ENCODE measurements at places on chromosomes 2 and 18. TPM values are rescaled to one million over a fixed set of nuclear protein-coding genes. Genes with fewer than 3 reads are reported as not detected.

DNA sequence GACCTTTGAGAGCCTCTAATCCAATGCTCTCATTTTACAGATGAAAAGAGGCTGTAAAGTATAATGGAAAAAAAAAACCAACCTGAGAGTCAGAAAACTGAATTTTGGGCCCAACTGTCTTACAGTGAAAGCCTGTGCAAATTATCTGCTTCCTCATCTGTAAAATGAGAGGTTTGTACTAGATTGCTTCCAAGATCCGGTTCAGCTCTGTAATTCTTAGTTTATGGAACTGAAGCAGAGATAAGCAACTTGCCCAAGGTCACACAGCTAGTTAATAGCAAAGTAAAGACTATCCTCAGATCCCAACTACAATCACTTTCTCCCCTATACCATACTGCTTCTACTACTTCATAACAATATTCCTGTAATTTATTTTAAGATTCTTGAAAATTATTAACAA, 6.3 kb downstream of the TLK1 start:
- peaks cover 4% of the 10 kb centered on the region for H3K4me1 ChIP-seq
- no peaks in the 10 kb centered on the region for H3K36me3 ChIP-seq
- no peak overlapping the region for H3K4me3 ChIP-seq
- no peaks in the 10 kb centered on the region for H3K27me3 ChIP-seq
- H3K27ac ChIP-seq: no peak overlapping the region

DNA sequence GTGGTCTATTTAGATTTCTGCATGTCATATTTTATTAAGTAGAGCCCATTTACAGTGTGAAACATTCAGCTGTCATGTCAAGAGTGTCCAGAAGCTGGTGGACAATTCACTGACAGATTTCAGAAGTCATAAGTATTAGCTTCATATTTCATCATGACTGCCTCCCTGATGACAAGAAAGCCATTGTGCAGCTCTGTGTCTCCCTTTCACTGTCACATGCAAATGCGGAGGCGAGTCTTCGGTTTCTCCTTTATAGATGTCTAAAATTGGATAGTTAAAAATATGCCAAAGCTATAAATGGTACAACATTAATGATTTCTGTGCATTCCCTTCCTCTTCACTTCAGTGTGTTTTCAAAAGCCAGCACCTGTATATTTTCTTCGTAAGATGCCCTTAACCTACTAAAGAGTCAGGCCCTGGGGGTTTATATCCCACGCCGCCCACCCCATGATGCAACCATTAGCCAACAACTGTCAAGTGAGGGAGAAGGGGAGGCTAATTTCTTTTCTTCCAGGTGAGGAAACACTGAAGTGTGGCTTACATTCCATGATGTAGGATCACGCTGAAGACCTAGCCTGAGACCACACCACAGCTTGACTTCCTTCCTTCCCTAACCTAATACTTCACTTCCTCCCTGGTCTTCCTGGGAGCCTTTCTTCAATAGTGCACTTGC, 99.6 kb upstream of the DDX18 start:
- no peak for DNase-seq
- no peaks in the 10 kb centered on the region for H3K36me3 ChIP-seq
- no peak overlapping the region for H3K4me3 ChIP-seq
- no peaks in the 10 kb centered on the region for H3K27me3 ChIP-seq

- H3K27ac ChIP-seq: no peak overlapping the region
- no peak for DNase-seq
- H3K4me3 ChIP-seq: no peak overlapping the region
- H3K27me3 ChIP-seq: no peaks in the 10 kb centered on the region
- no peaks in the 10 kb centered on the region for H3K4me1 ChIP-seq
Observed at GRCh38 chr2:135424849-135425248, 106.2 kb downstream of the ZRANB3 start.

DNA sequence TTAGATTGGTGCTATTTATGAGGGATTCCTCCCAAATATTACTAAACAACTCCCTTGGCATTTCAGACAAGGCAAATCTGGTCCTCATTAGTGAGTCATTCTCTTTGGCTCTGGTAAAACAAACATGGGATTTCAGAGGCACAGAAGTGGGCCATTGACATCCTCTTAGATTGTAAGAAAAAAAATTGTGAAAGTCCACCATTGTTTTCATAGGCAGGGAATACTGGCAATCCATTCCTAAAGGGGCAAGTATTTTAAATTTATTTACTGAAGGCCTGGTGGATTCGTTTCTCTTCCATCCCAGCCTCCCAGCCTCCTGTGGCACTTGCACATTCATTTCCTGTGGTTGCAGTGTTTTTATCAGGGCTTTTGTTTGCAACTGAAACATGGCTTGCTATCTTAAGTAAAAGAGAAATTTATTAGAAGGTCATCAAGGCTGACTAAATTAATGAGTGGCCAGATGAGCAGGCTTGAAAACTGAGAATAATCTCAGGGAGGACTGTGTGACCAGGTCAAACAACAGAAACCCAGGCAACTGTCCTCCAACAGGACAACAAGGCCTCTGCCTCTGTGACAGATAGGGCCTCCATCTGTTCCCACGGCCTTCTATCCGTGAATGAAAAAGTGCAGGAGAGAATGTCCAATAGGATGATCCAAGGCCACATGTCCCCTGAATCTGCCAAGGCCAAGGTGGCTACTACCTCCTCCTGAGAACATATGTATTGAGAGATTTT, 23.1 kb upstream of the TNFAIP6 start:
- H3K4me3 ChIP-seq: no peak overlapping the region
- H3K4me1 ChIP-seq: no peaks in the 10 kb centered on the region
- H3K27me3 ChIP-seq: no peaks in the 10 kb centered on the region
- no peak for DNase-seq

- no peaks in the 10 kb centered on the region for H3K27me3 ChIP-seq
- no peak for DNase-seq
- no peak overlapping the region for H3K4me3 ChIP-seq
- H3K4me1 ChIP-seq: no peaks in the 10 kb centered on the region
- no peaks in the 10 kb centered on the region for H3K36me3 ChIP-seq
- no peak overlapping the region for H3K27ac ChIP-seq
Observed at GRCh38 chr2:63654959-63655358, 66.2 kb downstream of the MDH1 start.

GTF3C2 gene
- total RNA-seq: 24.1 TPM
